ENCODE measurements at places on chromosomes 4 and X.
A peak's percentile ranks its signal among the peaks of the same experiment; 100 is the strongest.

DNA sequence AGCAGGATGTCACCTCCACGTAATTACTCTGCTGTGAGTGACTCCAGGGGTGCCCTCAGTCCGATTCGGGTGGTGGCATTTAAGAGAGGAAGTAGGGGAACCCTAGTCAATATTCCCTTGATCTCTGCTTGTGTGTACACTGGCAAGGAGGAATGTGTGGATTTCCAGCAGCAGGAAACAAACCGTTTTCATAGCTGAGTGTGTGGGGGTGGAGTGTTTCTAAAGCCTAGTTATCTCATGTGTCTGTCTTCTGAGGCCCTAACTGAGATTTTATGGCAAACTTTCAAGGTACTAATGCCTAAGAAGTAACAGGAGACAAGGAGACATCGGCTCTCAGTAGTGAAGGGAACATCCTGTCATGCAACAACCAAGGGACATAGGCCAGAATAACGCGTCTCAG is 6.6 kb upstream of the CLDN24 start:
- no peak for DNase-seq

DNA sequence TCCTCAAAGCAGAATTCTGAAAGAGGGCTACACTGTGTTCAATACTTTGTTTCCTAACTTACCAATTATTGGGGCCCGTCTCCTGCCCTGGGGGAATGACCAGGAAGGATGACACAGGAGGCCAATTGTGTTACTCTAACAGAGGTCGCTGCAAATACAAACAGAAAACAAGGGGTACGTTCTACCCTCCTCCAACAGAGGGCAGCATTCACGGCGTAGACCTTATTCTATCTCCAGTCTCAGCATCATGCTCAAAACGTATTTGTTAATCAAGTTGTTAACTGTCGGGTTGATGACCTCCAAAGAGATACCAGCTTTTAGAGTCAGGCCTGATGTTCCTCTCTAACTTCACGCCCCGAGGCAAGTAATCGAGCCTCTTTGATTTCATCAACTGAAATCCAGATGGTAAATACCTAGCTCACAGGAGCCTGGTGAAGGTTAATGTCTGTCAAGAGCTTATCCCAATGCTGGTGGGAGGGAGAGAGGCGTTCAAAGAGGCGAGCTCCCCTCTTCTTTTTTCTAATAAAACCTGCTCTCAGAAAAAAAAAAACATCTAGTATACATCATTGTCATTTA is 181.0 kb upstream of the KCNIP4 start:
- DNase-seq: no peak

GRCh38 chrX:97322401-97322800 is 438.7 kb downstream of the RPA4 start:
- no peak for DNase-seq

- DNase-seq: peak; percentile 29
Observed at GRCh38 chr4:154622598-154622997, 10.1 kb upstream of the FGG start.

DNA sequence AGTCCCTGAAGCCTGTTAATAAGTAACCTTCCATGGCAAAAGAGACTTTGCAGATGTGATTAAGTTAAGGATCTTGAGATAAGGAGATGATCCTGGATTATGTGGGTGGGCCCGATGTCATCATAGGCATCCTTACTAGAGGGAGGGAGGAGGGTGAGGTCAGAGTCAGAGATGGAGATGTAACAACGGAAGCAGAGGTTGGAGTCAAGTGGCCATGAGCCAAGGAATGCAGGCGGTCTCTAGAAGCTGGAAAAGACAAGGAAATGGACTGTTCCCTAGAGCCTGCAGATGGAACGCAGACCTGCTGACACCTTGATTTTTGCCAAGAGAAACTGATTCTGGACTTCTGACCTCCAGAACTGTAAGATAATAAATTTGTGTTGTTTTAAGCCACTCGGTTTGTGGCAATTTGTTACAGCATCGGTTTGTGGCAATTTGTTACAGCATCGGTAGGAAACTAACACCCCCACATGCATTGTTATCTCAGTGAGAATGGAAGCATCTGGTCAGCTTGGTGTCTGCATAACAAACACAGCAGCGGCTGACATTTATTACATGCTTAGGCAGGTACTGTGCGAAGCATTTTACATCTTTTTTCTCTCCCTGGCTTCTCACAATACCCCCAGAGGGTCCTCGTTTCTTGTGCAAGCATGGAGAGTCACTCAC is 55.6 kb downstream of the CLDN34 start:
- no peak for DNase-seq

DNA sequence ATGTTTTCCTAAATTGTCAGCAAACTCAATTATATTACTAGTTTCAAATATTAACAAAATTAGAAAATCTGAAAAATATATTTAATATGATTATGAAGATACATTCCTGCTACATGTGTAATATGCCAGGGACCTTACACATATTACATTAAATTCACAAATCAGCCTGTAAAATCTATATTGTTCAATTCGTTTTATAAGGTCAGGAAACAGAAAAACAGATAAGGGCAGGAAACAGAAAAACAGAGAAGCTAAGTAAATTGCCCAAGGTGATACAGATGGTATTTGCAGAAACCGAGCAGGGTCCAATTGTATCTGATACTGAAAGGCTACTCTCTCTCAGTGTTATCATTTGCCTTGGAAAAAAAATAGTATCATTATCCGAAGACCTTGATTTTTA is 739.0 kb downstream of the DMD start:
- no peak for DNase-seq

DNA sequence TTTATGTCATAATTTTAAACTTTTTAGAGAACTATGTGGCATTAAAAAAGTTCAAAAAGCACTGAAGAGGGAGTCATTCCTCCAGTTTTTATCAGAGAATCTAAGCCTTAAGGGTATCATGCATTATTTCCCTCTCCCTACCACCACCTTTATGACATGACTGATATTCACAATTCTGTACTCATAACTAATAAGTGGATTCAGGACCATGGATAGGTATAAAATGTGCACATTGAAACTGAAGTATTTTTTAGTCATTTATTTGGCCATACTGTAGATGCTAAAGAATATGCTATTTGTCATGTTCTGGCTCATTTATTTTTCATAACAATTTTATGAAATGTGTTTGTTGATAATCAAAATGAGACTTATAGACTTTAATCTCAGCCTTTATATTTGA is 897.5 kb upstream of the AGA start:
- DNase-seq: no peak

- DNase-seq: peak; percentile 83
Observed at GRCh38 chr4:33357121-33357520, 2637.0 kb downstream of the PCDH7 start.

- no peak for DNase-seq
Observed at GRCh38 chrX:17788956-17789562, 51.8 kb downstream of the SCML1 start.

GRCh38 chrX:120334151-120334550 is 22.9 kb upstream of the TMEM255A start:
- DNase-seq: no peak

GRCh38 chrX:21943460-21944135 is 3.1 kb downstream of the SMS start:
- DNase-seq: no peak

GRCh38 chr4:89837385-89837992 is 528 bp upstream of the SNCA start:
- peak; percentile 30 for DNase-seq

DNA sequence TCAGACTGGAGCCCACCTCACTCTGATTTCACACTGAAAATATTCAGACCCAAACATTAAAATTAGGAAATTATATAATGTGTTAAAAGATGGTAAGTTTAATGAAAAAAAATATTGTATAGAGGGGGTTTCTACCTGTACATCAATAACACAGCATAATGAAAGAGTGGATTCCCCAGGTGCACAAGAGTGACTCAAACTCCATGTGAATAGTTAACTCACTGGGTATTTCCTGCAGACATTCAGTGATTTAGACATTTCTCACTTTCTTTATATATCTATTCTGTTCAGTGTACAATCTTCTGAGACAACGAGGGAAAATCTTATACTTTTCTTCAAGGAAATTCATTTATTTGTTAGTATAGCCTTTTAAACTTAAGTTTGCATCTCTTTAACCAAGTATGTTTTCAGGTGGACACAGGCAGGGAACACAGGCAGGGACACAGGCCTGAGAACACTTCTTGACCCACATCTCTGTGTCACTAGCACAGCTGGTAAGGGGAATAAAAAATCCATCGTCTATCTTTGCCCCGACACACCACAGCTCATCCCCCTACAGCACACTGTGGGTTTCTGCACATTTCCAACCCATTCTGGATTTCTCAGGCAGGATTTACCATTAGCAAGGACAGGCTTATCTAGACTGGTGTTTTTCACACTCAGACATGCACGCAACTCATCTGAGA is 525.5 kb upstream of the BOD1L1 start:
- no peak for DNase-seq

GRCh38 chr4:186749611-186750281 is 26.1 kb upstream of the FAT1 start:
- no peak for DNase-seq

DNA sequence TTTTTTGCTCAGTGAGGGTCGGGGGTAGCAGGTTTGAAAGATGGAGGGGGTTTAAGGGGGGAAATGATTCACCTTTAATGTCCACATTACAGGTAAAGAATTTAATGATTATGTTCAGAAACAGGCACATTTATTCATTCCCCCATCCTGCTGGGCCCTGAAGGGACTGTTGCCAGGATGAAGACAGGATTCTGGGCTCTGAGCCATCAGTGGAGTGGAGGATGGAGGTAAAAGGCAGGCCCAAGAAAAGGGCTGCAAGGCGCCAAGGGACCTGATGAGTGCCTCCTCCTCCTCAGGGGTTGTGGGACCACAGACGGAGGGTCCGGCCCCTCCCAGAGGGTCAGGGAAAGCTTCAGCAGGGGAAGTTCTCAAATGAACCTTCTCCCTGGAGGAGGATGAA is 40.4 kb upstream of the PROM1 start:
- peak; percentile 49 for DNase-seq

DNA sequence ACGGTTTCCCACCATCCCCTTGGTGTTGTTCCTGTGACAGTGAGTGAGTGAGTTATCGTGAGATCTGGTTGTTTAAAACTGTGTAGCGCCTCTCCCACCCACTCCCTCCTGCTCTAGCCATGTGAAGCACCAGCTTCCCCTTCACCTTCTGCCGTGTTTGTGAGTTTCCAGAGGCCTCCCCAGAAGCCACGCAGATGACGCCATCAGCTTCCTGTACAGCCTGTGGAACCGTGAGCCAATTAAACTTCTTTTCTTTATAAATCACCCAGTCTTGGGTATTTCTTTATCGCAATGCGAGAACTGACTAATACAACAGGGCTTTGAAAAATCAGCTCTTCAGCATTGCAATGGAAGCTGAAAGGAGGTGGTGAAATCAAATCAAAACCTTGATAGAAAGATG is 50.0 kb downstream of the FGFBP1 start:
- DNase-seq: no peak

DNA sequence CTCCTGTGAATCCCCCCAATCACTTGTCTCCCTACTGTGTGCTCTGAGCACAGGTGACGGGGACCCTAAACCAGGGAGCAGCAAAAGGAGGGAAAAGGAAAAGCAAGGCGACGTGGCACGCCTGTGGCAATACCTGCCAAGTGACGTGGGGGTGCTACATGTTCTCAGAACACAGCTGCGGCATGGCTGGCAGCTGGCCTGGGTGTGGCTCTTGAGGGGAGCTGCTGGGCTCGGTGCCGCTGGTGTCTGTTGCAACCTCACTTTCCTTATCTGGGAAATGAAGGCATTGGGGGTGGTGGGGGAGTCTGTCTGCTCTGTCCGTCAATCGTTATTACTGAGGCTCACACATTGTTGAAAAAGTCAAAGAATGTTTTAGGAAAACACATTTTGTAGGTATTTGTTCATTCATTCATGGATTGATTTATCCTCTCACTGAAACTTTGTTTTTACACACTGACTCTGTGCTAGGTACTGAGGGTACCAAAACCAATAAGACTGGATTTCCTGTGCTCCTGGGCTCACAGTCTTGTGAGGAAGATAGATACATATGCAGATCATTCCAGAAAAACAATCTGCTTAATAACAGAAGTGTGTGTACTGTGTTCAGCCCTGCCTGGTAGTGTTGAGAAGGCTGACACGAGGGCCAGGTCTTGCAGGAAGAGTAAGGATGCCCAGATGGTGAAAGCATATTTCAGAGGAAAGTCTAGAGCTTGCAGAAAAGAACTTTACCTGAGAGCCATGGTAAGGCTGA is 217.6 kb downstream of the PTTG2 start:
- no peak for DNase-seq

DNA sequence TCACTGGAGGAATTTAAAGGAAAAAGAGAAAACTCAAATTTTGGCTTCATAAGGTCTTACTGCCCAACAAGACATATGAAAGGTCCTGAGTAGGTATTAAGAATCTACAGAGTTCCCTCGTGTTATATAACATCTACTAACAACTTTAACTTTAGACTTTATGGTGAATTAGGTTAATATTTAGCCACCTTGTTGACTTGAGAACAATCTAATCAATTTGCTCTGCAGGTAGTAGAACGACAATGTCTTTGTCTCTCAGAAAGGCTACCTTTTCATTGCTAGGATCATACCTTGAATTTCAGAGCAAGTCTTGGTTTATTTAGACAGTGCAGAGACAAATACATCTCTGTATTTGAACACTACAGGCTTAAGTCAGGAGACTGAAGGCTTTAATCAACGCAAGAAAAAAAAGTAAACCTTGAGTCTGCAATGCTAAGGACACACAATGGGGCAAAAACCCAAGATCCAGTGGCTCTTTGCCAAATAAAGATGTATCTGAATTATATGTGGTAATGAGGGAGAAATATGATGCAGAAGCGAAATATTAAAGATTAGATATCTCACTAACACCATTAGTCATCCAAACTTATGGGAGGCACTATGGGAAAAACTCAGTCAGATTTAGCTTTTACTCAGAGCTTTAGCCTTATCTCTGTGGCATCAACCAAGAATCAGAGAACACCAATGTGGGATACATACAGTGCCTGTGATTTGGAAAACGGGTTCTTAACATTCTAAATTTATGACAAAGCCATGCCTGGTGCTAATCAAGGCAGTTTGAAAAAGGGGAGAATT is 93.6 kb upstream of the FTHL17 start:
- DNase-seq: no peak

DNA sequence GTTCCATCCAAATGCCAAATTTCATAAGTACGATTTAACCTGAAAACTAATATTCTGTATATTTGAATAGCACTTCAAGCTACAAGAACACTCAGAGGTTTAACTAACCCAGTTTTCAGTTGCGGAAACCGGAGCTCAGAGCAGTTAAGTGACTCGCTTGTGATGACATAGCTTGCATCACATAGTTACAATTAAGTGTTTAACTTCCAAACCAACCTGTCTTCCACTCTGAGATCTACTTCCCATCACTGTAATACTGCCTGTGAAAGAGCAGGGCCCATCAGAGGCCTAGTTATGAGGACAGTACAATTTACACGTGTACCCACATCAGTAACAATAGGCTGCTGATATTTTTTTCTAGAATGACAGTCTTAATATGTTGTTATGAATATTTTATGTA is 120.3 kb downstream of the MAD2L1 start:
- DNase-seq: no peak

GRCh38 chr4:171067422-171067821 is 745.8 kb upstream of the GALNTL6 start:
- DNase-seq: no peak

GRCh38 chr4:156695163-156695562 is 276.4 kb downstream of the PDGFC start:
- DNase-seq: no peak
